MCF 10A (cell line): ENCODE measurements at places on chromosomes 2 and 18.

GRCh38 chr2:215548714-215549113 is 112.8 kb upstream of the FN1 start:
- no peak for DNase-seq

GRCh38 chr18:80034852-80035406 is 695 bp downstream of the RBFA start:
- peak; percentile 9 for DNase-seq

DNA sequence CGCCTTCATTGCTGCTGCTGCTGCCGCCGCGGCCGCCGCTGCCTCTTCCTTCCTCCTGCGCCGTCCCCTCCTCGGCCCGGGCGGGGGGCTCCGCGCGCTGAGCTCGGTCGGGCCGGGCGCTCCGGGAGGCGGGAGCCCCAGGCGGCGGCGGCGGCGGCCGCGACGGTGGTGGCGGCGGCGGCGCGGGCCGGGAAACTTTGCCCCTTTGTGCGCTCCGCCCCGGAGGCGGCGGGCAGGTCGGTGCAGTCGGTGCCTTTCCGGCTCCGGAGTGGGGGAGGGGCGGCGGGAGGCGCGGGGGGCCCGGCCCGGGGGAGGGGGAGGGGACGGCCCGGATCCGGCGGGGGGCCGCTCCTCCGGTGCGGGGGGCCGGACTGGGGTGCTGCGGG is 205 bp downstream of the TET3 start:
- DNase-seq = no peak

- DNase-seq = no peak
These were observed 226.1 kb upstream of the KLHL14 start for GRCh38 chr18:32998921-32999320.

DNA sequence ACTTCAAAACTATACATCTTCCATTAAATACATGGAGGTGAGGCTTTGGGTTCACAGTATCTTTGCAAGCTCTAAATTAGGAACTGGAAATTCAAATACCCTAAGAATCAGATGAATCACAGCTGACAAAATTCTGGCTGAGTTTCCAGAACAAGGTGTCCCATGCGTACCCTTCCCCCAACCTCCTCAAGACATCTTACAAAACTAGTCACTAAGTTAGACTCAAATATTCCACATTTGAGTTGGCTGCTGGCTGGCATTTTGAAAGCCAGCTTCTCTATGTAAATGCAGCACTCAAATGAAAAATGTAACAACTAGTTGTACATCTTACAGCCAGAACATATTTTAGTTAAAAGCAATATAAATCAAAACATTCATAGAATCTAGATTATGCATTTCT is 131.0 kb upstream of the ARL5A start:
- peak; percentile 51 for DNase-seq

- DNase-seq = peak; percentile 18
These were observed 203.4 kb upstream of the RND3 start for GRCh38 chr2:150690870-150691269.
